ENCODE measurements at places on chromosomes 13 and 19. TPM values are rescaled to one million over a fixed set of nuclear protein-coding genes. Genes with fewer than 3 reads are reported as not detected.

DNA sequence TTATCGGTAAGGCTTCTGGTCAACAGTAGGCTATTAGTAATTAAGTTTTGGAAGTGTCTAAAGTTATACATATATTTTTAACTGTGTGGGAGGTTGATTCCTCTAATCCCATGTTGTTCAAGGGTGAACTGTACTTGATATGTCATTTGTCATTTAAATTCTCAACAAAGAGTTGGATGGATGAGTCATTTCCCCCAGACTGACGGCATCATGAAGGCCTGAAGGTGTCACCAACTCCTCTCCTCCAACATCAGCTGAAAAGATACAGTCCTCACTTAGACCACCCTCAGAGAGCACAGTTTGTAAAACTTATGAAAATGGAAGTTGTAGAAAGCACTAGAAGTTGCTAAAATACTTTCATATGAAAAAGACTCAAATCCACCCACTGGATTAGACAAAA lies 48.8 kb downstream of the DCLK1 start:
- DNase-seq: no peak

DNA sequence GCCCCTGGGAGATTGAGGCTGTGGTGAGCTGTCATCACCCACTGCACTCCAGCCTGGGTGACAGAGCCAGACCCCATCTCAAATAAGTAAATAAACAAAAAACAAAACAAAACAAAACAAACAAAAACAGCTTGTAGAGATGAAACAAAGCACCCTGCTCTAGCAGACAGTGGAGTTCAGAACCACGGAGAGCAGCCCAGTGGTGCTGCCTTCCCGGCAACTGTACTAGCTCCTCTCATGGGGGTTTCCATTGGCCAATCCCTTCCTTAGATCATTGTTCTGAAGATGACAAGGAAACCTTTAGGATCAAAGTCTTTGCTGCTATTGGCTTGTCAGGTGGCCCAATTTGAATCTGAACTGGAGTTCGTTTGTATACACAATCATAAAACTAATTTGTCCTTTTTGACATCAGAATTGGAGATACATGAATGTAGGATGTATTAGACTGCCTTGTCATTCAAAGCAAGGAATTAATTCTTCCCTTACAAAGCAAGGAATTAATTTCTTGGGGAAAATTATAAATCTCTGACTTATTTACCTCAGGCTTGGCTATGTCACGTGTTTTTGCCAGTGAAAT lies 19.7 kb upstream of the SYCN start:
- no peak for DNase-seq

DNA sequence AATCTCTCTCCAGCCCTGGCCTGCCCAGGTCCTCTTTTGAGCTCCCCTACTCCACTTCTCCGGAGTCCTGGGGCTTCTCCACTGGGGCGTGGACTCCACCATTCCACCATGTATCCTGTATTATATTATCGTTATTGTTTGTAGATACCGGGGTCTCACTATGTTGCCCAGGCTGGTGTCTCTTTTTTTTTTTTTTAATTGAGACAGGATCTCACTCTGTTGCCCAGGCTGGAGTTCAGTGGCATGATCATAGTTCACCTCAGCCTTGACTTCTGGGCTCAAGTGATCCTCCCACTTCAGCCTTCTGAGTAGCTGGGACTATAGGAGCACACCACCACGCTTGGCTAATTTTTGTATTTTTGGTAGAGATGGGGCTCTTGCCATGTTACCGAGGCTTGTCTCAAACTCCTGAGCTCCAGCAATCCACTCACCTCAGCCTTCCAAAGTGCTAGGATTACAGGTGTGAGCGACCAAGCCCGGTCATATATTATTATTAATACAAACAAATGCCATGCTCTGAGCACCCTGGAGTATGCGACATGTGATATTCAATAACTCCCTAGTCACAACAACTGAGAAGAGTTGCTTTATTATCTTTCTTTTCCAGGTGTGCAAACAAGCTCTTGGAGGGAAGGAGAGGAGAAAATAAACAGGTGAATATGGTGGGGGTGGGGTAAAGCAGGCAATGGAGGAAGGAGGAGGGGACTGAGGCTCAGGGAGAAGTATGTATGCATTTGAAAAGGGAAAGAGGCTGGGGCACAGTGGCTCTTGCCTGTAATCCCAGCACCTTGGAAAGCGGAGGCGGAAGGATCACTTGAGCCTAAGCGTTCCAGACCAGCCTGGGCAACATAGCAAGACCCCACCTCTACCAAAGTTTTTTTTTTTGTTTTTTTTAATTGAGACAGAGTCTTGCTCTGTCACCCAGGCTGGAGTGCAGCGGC lies 2.8 kb upstream of the CERS4 start:
- DNase-seq: no peak

GRCh38 chr19:38699027-38699346 lies 45.3 kb downstream of the CAPN12 start:
- no peak for DNase-seq

DNA sequence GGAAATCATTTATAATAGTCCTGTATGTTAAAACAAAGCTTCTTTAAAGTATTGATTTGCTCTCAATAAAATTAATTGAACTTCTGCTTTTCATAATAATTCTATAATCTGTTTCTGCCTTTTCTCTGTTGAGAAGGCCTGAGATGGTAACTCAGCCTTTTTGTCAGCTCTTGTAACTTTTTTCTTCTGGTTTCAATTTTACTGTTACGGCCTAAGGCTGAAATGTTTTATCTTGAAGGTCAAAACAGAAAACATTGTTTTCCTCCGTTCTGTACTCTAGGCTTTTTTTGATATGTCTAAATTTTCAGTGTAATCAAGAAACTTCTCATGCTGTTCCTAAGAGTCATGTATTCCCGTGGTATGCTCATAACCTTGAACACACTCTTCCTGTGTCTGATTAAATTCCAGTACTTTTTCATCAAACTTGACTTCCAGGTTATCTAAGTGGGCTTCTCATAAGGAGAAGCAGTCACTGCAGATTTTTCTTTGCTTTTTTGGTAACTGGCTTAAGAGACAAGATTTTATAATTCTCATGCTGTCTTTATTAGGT lies 7.6 kb upstream of the NAXD start:
- no peak for DNase-seq

DNA sequence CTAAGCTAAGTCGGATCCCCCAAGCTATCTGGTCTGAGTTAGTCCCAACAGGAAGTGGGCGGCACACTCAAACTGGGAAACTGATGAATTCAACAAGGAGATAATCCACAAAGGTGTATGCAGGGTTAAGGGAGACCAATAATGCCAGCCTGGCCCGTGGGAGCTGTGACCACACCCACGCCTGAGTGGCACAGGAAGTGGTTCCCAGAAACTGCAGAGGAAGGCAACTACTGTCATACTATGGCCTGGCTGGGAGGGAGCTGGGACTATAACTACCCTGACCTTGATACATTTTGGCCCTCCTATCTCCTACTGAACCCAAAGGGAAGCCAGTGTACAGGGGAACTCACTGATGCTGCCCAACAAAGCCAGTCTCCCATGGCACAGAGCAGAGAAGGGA lies 85.5 kb upstream of the TDRD3 start:
- no peak for DNase-seq

- DNase-seq: no peak
Observed at GRCh38 chr13:111179908-111180760, 65.0 kb downstream of the ARHGEF7 start.

- no peak for DNase-seq
Observed at GRCh38 chr19:48121909-48122371, 11.3 kb upstream of the PLA2G4C start.

- DNase-seq: no peak
Observed at GRCh38 chr13:107438251-107438650, 777.1 kb downstream of the LIG4 start.

GRCh38 chr19:4859697-4860096 lies 7.8 kb downstream of the PLIN3 start:
- DNase-seq: no peak

GRCh38 chr19:55091955-55092354 lies 16.3 kb downstream of the EPS8L1 start:
- no peak for DNase-seq

- DNase-seq: peak; percentile 35
Observed at GRCh38 chr19:19997656-19998268, 41.5 kb downstream of the ZNF682 start.

The IGFL2 gene
- total RNA-seq: 0.53 TPM

The ZNF181 gene
- 6.6 TPM for total RNA-seq

The RXFP2 gene
- total RNA-seq: not detected

The TMEM38A gene
- total RNA-seq: 5.8 TPM

The NCR1 gene
- total RNA-seq: 0.39 TPM

The DPP9 gene
- 74.0 TPM for total RNA-seq

The EPSTI1 gene
- total RNA-seq: 19.1 TPM

The GFY gene
- total RNA-seq: not detected

Data from mucosa of descending colon (tissue), 3 donors.